SW 1271 (cell line): ENCODE measurements at places on chromosomes 1 and 21.

DNA sequence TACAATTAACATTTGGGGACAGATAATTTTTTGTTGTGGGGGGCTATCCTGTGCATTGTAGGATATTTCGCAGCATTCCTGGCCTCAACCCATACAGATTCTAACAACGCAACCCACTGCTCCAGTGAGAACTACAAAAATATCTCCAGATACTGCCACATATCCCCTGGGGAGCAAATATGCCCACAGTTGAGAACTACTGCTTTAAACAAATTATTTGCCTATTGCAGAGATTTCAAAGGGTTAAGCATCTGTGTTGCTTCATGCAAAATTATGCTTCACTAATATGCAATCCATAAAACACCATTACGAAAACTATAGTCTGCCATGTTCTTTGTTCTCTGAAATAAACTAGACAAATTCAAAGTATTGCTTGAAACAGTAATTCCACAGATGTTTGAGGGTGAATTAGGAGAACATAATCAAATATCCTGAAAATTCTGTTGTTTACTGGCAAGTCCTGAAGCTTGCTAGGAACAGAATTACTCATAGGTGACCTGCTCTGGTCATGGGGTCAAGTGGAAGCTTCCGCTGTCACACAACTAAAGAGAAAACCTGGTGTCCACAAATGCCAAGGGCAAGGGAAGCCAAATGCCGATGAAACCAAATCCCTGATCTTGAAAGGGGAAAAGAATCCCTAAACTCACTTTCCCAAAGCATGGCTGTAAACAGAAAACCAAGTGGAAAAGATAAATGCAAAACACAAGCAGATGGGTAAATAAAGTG lies 149.4 kb downstream of the RERE start:
- peak; percentile 39 for DNase-seq

- no peak for DNase-seq
These were observed 42.6 kb downstream of the AHDC1 start for GRCh38 chr1:27561124-27561899.

DNA sequence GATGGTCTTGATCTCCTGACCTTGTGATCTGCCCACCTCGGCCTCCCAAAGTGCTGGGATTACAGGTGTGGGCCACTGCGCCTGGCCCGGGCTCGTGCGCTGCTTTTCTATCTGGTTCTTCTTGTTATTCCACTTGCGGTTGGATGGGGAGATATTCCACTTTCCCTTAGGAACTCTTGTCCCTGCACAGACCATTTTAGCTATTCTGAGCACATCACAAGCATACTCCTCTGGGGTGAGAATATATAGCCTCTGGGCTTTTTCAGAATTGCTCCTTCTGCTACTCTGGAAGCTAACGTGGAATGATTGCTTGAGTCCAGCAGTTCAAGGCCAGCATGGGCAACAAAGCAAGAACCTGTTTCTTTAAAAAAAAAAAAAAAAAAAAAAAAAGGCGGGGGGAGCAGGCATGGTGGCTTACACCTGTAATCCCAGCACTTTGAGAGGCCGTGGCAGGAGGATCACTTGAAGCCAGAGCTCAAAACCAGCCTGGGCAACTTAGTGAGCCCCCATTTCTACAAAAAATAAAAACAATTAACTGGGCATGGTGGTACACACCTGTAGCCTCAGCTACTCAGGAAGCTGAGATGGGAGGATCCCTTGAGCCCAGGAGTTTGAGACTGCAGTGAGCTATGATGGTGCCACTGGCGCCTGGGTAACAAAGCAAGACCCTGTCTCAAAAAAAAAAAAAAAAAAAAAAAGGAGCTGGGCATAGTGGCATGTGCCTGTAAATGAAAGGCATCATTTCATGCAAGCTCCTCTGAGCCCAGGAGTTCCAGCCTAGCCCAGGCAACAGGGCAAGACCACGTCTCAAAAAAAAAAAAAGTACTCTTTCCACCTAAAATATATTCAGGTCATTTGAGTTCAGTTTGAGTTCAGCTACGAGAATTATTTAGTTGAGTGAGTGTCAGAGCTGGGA lies 11.8 kb upstream of the PGD start:
- no peak for DNase-seq

GRCh38 chr1:110916669-110917306 lies 43.8 kb downstream of the CD53 start:
- peak; percentile 38 for DNase-seq

DNA sequence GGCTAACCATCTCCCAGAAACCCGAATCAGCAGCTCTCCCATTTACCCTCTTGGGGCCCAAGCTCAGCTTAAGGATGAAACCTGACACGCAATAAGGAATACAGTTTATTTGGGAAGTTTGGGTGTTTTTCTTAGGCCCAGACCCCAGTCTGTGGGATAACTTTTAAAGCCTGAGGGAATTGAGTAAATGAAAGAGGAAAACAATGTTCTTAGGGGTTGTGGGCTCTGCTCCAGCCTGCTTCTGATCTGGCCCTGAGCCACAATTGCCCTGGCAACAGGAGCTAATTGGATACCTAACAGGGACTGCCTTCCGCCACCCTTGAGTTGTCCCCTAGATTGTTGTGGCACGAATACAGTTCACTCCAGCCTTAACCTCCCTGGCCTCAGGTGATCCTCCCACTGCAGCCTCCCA lies 20.1 kb downstream of the DYRK3 start:
- no peak for DNase-seq

- no peak for DNase-seq
These were observed 879 bp downstream of the CPTP start for GRCh38 chr1:1325288-1326074.

DNA sequence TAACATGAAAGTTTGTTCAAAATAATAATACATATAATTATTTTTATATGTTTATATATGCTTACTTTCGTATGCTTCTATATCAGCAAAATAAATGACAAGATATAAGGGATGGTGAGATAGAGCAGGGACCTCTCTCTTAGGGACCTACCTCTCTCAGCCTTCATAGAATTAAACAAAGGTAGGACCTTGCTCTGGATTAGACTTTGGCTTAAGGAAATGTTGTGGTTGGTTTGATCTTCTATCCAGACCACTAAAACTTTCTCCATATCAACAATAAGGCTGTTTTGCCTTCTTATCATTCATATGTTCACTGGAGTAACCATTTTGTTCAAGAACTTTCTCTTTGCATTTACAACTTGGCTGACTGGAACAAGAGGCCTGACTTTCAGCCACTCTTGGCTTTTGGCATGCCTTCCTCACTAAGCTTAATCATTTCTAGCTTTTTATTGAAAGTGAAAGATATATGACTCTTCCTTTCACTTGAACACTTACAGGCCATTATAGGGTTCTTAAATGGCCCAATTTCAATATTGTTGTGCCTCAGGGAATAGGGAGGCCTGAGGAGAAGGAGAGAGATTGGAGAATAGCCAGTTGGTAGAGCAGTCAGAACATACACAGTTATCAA lies 14.4 kb downstream of the FRRS1 start:
- DNase-seq, result no peak

GRCh38 chr1:41765152-41765551 lies 153.6 kb downstream of the HIVEP3 start:
- DNase-seq, result no peak

- DNase-seq, result no peak
These were observed 54.4 kb downstream of the NID1 start for GRCh38 chr1:236010443-236010842.

DNA sequence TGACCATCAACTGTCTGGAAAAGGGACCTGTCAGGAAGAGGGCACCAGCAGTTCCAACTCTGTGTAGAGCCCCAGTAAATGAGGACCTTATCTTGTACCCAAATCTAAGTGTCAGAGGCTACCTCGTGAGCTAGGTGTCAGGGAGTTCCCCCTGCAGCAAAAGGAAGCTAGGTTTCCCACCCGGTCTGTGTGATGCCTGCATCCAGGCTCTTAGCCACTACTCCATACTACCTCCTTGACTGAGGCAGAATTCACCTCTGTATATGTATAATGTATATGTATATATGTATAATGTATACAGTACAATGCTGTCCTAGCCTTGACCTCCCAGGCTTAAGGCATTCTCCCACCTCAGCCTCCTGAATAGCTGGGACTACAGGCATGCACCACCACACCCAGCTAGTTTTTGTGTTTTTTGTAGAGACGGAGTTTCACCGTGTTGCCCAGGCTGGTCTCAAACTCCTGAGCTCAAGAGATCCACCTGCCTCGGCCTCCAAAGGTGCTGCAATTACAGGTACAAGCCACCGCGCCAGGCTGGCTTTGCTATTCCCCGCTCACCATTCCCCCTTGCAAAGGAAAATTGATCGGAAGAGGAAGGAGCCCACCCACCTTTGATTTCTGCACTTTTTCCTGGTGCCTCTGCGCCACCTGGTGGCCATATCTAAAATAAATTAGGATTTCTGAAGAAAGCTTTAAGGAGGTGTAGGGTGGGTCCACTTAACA lies 15.7 kb upstream of the LUZP1 start:
- no peak for DNase-seq

DNA sequence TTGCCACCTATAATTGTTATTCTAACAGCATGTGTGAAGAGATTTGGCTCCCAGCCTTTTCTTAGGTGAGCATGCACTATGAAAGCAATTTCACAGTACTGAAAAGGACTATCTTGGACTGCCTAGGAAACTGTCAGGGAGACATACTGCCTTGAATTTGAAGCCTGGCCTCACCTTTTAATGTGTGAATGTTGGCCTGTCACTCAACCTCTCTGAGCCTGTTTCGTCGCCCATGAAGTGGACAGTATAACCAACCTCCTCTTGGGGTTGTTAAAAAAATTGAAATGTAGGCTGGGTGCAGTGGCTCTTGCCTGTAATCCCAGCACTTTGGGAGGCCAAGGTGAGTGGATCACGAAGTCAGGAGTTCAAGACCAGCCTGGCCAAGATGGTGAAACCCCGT lies 20.4 kb upstream of the POU2F1 start:
- no peak for DNase-seq

- DNase-seq, result no peak
These were observed 203.9 kb upstream of the CACYBP start for GRCh38 chr1:174795806-174796205.

GRCh38 chr1:20185834-20186782 lies at the start of the genes PLA2G2C and UBXN10:
PLA2G2C (minus strand) TSS chr1:20186518; CDS start chr1:20177363, 9,155 bp downstream.
UBXN10 (plus strand) TSS chr1:20186096; CDS start chr1:20190562, 4,466 bp downstream.
- DNase-seq, result no peak

GRCh38 chr1:229508823-229509337 lies 739 bp upstream of the NUP133 start:
- no peak for DNase-seq

GRCh38 chr1:209335178-209335577 lies 248.3 kb upstream of the CAMK1G start:
- DNase-seq, result peak; percentile 3

DNA sequence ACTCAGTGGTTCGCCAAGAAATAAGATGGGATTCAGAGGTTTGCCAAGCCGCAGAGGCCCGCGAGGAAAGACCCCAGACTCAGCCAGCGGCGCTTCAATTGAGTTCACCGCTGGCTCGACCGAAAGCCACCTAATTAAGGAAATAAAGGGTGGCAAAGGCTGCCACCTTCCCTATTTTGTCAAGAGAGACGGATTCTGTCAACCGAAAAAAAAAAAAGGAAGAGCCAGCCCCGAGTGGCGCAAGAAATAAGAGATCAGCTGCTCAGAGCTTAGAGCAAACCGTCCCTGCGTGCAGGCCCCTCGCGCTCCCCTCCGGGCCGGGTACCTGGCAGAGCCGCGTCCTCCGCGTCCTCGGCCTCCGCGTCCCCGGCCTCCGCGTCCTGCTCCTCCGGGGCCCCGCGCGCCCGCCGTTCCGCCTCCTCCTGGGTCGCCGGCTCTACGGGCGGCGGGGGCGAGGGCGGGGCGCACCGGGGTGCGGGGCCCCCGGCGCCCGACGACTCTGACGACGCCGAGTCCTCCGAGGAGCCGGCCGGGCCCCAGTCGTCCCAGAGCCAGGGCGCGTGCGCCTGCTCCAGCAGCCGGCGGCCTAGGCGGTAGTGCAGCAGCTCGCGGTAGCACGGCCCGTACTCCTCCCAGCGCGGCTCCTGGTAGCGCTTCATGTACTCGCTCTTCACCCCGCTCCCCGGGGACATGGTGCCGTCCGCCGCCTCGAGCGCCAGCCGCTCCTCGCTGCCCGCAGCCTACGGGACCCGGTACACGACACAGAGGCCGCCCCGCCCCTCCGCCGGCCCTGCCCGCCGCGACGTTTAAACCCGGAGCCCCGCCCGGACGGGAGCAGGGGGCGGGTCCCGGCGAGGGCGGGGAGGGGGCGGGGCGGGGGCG lies 832 bp downstream of the CCSAP start:
- DNase-seq, result no peak

DNA sequence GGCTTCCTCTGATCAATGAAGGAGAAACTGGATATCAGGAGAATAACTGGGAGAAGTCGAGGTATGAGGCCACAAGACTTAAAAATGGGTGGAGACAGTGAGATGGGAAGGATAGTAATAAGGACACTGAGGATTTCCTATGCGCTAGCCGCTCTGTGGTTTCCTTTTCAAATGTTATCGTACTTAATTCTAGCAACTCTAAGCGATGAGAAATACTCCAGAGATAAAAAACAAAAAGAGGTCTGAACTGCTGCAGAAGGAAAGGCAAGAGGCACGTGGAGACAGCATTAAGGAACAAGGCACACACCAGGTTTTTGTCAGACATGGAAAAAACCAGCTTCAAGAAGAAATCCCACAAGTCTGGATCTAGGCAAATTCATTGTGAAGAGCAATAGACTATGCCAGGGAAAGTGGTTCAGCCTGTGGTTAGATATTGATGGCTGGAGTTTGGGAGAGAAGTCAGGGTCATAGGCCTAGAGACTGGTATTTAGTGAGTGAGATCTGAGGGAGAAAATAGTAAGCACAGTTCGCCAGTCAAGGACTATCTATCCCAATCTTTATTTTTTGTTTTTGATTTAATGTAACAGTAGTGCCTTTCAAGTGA lies 5.3 kb downstream of the CLCA2 start:
- no peak for DNase-seq

DNA sequence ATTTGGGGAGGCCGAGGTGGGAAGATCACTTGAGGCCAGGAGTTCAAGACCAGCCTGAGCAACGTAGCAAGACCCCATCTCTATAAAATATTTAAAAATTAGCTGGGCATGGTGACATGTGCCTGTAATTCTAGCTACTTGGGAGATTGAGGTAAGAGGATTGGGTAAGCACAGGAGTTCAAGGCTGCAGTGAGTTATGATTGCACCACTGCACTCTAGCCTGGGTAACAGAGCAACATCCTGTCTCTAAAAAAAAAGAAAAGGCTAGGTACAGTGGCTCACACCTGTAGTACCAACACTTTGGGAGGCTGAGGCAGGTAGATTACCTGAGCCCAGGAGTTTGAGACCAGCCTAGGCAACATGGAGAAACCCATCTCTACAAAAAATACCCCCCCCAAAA lies 35.7 kb upstream of the RCC1 start:
- no peak for DNase-seq

GRCh38 chr1:2472109-2472508 lies 4.0 kb upstream of the PLCH2 start:
- no peak for DNase-seq

DNA sequence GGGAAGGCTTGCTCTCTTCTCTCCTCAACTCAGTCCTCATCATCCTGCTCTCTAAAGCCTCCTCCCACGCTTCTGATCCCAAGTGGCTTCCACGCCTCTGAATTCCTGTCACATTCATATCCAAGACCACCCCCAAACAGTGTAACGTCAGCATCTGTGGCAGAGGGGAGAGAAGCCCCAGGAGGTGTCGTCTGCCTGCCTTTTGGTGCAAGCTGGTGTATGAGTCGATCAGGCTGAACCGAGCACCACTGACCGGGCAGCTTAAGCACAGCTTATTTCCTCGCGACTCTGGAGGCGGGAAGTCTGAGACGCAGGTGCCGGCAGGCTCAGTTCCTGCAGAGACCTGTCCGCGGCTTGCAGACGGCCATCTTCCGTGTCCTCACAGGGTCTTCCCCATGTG lies 123.8 kb upstream of the RAB4A start:
- no peak for DNase-seq
